Omental fat pad (tissue), 4 donors: ENCODE measurements at places on chromosomes 7 and 10.

DNA sequence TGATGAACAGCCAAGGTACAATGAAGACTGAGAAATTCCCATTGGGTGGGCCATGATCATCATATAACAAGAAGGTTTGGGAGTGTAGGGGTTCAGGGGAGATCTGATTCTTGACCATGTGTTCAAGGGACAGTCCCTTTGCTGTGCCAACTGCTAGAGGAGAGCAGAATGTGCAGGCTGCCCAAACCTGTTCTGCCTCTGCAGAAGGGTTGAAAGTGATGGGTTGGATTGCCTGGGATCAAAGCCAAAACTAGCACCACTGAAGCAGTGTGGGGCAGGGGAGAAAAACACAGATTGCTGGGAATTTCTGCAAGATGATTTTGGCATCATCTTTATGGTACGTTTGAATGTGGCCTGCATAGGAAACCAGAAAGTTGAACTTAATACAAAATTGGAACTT lies 303.9 kb downstream of the OTUD1 start:
- no peak for DNase-seq

- no peak for DNase-seq
Measured at GRCh38 chr7:132112106-132112505, 464.2 kb downstream of the PLXNA4 start.

- DNase-seq: no peak
Measured at GRCh38 chr10:47264797-47265281, 35.2 kb upstream of the GDF10 start.

- DNase-seq: no peak
Measured at GRCh38 chr7:27962273-27962672, 218.3 kb downstream of the JAZF1 start.
